B cell (primary cell): ENCODE measurements at places on chromosomes 5 and 9.

GRCh38 chr5:98454904-98455303, 318.6 kb upstream of the RGMB start:
- DNase-seq, result no peak

DNA sequence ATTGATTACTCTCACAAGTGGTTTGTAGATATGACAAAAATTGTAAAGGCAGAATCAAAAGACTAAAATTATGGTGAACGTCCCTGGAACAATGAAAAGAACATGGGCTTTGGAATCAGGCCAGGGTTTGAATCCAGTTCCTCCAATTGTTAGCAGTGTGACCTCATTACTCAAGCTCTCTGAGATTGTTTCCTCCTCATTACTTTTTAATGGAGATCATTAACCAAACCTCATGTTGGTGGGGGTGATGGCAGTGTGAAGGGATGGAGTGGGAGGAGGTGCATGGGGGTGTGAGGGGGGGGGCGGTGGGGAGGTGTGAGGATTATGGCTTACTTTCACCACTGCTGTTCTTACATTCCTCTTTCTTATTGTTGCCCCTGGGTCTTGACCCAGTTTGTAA, 44.1 kb upstream of the FOXE1 start:
- no peak for DNase-seq

GRCh38 chr5:154278908-154279307, 88.4 kb downstream of the GALNT10 start:
- DNase-seq, result no peak

DNA sequence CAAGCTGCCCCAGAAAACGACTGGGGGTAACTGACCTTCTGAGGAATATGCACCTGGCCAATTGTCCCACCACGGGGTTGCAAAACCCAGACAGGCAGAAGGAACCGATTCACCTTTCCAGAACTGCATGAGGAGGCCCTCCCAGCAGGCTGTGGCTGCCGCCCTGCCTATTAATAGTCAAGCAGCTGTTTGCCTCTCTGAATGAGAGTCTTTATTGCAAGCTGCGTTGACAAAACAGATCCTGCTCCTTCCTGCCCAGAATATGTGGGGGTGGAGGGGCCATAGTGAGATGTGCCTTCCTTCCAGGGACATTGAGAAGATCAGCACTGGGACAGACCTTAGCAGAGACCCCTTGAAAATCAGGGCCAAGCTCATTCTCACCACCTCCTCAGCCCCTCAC, 18.3 kb upstream of the TCOF1 start:
- no peak for DNase-seq

- DNase-seq, result no peak
Measured at GRCh38 chr5:139078345-139078744, 119.8 kb downstream of the SIL1 start.

DNA sequence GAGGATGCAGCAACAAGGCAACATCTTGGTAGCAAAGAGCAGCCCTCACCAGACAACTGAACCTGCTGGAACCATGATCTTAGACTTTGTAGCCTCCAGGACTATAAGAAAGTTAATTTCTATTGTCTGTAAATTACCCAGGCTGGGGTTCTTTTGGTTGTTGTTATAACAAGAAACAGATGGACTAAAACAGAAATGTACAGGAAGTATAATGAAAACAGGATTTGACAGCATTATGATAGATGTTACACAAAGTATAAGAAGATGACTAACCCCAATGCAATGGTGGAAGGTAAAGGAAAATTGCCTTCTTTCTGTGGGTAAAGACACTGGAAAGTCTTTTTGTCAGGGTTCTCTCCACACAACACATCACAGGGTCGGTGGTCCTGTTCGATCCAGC, 204.2 kb downstream of the SGCD start:
- DNase-seq, result no peak

DNA sequence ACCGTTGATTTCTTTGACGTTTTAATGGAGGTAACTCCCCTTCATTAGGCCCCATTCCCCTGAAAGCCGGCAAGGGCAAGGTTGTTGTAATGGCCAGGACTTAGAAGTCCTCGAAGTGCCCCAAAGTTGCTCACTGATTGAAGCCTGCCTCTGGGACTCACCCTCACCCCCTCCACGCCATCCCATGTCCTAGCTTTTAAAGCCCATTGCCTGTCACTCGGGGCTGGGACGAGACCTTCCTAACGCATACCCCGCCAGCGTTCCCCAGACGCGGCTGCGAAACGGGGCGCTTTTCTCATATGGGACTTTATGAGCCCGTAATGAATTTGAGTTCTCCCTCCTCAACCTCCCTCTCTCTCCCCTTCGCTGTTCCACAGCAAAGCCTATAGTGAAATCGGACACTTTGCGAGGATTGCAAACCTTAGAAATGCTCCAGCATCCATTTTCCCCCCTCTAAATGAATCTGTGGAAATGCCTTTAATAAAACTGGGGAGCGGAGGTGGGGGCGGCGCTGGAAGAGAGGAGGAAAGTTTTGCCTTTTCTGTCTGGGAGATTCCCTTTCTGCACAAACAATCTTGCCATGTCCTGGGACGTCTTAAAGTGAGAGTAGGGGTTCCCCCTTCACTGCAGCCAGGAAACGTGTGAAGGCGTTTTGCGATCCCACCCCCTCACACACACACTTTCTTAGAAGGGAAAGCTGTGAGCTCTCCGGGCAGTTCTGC, 1.5 kb downstream of the PAPPA start:
- no peak for DNase-seq

- no peak for DNase-seq
Measured at GRCh38 chr9:71487061-71487460, 281.3 kb downstream of the CEMIP2 start.

DNA sequence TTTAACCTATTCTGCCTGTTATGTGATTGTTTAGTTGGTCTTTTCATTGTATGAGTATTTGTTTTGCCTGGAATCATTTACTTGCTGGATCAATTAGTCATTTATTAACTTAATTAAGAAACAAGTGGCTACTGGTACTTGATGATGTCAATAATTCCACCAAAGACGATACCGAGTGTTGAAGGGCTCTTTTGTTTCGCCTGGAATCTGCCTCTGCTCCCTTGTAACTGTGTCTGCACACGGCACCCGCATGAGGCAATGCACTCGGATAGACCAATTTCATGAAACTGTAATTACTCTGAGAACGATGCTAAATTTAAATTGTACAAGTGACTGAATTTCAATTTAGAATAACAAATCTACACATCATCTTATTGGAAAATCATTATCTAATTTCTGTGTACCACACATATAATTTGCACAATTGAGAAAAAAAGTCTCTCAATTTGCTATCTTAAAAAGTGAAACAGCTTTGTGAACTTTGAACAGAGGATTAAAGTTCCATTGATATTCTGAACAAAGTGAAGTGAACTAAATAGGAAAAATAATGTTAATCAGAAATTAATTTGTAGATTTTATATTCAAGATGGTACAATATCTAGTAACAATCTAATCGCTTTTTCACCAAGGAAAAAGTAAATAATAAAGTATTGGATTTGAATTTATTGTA, 143.2 kb downstream of the CTNND2 start:
- no peak for DNase-seq

DNA sequence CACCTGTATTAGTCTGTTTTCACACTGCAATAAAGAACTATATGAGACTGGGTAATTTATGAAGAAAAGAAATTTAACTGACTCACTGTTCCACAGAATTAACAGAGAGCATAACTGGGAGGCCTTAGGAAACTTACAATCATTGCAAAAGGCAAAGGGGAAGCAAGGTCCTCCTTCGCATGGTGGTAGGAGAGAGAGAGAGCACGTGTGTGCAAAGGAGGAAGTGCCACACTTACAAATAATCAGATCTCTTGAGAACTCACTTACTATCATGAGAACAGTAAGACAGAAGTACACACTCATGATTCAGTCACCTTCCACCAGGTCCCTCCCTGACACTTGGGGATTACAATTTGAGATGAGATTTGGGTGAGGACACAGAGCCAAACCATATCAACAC, 258.7 kb downstream of the TRIM32 start:
- DNase-seq, result peak; percentile 5

GRCh38 chr9:122116448-122117173, 23.5 kb upstream of the TTLL11 start:
- no peak for DNase-seq

DNA sequence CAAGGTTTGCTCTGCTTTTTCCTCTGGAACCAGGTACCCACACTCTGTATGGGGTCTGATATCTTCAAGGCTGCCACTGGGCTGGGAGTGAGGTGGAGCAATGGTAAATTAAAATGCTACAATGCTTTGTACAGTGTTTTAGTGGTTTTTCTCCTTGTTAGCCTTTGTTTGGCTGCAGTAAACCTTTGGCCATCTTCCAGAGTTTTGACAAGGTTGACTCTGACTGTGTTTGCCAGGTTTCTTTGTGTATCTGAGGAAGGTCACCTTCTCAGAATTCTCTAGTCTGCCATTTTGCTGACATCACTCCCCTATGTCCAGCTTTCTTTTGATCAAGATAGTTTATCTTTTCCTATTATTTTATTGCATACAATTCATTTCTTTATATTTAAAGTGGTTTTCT, 11.2 kb downstream of the SPATA31D1 start:
- no peak for DNase-seq

DNA sequence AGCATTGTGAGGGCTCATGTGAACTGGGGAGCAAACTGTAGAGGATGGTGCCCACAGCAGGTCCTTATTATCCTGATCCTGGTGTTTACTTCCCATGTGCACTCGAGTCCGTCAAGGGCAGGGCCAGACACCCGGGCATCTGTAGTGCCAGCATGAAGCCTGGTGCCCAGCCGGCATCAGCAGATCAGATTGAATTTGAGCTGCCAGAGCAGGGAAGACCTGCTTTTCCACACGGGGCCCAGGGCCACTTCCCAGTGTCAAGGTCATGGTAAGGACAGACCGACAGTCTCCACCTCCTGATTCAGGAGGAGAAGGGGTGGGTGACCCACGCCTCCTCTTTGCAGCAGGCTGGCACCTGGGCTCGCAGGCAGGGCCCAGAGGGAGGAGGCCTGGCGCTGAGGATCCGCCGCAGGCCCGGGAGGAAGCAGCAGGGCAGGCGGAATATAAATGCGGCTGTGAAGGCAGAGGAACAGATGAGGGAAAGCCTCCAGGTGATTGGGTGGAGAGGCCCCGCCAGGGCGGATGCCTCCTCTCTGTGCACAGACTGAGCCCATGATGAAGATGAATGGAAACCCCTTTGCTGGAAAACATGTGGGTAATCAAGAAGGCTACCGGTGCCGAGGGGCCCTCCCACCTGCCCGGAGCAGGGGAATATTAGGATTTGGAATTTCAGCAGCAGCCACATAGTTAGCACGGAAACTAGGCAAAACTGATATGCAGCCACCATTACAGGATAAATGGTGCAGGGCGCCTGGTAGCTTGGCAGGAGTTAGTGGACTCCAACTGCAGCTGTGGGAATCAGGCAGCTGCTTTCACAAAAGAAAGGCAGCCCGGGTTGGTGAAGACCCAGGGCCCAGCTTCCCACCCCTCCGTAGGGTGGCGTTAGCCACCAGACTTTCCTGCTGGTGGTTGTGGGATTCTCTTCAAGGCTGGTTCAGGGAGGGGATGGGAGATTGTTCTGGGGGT, 114.9 kb downstream of the GAPVD1 start:
- DNase-seq, result no peak

GRCh38 chr5:148873690-148874485, 47.5 kb downstream of the ADRB2 start:
- DNase-seq, result no peak

GRCh38 chr9:34717996-34718614, 8.2 kb upstream of the CCL21 start:
- no peak for DNase-seq

DNA sequence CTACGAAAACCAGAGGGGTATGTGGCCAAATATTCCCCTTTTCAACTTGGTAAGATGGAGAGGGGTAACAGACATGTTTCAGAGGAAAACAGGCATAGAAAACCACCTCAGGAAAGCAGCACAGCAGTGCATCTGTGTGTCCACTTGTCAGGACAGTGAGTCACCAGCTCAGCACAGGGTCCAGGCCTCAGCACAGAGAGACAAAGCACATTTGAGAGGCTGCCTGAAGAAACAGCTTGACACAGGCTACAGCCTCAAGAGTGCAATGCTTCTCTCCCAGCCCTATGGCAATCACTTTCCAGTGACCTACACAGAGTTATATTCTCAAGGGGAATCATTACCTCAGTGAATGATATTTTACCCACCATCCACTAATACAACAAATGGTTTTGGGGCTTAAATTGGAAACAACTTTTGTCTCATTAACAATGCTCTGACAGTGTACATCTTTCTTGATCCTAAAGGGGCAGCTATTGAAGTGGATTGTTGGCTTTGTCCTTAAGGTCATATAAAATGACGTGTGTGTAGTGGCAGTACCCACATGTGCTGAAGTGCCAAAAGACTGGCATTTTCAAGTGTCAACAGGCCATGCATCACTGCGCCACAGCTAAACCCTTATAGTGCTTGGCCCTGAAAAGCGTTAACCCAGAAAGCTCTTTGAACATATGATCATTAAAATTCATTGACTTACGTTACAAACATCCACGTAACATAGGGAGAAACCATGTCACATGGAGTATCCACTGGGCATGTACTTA, 46.4 kb downstream of the ERMP1 start:
- no peak for DNase-seq

DNA sequence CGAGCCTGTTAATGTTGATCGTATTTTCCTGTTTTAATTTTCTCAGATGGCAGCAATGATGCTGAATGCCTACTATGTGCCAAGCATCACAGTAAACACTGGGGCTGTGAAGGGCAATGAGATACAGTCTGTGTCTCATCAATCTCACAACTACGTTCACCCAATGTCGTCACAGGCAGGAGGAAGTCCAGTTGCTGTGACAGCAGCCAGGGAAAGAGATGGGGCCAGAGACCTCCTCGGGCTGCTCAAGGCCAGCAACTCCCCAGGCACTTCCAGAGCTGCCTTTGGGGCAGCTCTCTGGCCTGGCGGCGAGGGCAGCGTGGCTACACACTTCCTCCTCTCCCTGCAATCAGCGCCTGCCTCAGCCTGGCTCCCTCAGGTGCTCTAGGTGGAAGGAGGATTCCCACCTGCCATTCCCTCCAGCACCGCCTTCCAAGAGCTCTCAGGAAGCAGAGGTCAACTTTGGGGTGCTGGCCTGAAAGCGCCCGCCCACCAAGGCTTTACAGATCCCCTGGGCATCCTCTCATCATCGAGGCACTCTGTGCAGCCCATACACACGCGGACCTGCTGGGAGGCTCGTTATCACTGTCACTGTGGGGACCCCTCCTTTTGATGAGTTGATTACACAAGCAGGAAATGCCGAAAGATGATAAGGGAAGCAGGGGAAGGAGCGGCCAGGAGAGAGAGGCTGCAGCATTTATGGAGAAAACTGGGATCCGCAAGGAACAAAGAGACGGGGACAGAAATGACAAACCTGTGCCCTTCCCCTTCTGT, 159.2 kb downstream of the ZDHHC21 start:
- DNase-seq, result no peak

- peak; percentile 78 for DNase-seq
Measured at GRCh38 chr5:76401801-76402250, 1.3 kb upstream of the IQGAP2 start.

- no peak for DNase-seq
Measured at GRCh38 chr9:102587281-102587680, 407.9 kb upstream of the CYLC2 start.

GRCh38 chr9:93149361-93149760, 15.3 kb upstream of the NINJ1 start:
- DNase-seq, result no peak

DNA sequence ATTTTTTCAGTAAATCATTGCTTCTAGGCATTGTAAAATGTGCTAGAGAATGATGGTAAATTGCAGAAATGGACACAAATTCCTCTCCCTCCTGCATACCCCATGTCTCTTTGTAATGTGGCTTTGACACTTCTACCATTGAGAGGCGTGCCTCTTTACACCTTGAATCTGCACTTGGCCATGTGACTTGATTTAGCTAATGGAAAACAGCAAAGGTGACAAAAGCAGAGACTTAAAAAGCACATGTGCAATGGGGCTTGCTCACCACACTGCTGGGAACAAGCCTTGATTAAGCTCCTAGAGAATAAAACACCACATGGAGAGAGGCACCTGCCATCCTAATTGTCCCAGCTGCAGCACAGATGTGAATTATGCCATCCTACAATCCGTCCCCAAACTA, 69.9 kb upstream of the NAA35 start:
- no peak for DNase-seq
